Spleen (tissue), 13 donors: ENCODE measurements at places on chromosomes 11 and 22.
A peak's percentile ranks its signal among the peaks of the same experiment; 100 is the strongest.

DNA sequence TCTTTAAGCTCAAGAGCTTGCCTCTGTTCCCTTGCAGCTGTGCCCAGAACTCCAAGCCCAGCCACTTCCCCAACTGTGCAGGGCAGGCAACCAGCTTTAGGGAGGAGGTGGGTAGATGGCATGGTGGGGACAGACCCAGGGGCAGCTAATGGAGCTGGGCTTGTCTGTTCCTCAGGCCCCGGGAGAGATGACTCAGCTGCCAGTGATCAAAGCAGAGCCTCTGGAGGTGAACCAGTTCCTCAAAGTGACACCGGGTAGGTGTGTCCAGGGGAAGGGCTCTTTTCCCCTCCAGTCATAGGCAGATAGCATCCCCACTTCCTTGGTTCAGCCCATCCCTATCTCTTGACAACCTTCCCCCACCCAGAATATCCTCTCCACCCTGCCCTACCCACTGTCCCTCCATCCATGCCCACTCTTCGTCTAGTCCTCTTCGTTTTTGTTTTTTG, 32.4 kb downstream of the CREB3L1 start:
- DNase-seq: no peak

GRCh38 chr11:20047006-20047768, 113.1 kb downstream of the DBX1 start:
- DNase-seq: no peak

- peak; percentile 63 for DNase-seq
These were observed 139.5 kb downstream of the CTTN start for GRCh38 chr11:70537576-70538571.

GRCh38 chr11:19164881-19165280, 36.9 kb downstream of the CSRP3 start:
- no peak for DNase-seq

GRCh38 chr22:27786291-27786932, 15.1 kb downstream of the MN1 start:
- no peak for DNase-seq

DNA sequence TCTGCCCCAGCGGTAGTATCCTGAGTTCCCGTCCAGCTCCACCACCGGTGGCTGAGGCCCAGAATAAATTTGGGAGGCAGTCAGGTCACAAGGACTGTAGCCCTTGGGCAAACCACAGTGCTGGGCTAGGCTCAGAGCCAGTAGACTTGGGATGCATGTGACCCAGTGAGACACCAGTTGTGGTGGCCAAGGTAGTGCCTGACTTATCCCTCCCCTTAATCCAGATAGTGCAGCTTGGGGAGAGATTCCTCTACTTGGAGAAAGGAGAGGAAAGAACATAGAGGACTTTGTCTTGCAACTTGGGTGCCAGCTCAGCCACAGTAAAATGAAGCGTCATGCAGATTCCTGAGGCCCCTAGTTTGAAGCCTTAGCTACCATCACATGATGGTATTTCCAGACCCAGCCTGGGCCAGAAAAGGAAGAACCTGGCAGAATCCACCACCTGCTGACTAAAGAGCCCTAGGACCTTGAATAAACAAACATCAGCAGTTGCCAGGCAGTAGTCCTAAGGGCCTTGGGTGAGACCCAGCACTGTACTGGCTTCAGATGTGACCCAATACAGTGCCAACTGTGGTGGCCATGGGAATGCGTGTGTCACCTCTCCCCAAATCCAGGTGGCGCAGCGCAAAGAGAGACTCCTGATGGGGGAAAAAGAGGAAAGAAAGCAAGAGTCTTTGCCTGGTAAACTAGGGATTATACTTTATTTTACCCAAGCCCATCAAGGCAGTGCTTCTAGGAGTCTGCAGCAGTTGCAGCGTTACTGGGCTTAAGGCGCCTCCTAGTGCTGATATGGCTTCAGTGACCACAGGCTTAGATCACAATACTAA, 17.0 kb upstream of the DDX10 start:
- peak; percentile 72 for DNase-seq

DNA sequence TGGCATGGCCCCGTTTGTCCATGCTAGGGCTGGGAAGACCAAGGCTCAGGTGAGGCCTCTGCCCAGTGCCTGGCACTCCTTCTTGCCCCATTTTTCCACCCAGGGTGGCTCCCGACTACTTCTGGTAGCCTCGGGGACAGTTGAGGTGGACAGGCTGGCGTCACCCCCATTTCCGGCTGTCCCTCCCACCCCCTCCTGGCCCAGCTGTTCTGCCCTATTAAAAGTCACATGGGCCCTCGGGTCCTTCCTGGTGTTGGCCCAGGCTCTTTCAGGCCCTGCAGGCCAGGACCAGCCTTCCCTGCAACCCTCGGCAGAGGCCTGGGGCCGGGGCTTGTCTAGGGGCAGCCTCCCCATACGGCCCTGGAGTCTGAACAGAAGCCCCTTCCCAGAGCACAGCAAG, 9.5 kb downstream of the CD81 start:
- peak; percentile 82 for DNase-seq

DNA sequence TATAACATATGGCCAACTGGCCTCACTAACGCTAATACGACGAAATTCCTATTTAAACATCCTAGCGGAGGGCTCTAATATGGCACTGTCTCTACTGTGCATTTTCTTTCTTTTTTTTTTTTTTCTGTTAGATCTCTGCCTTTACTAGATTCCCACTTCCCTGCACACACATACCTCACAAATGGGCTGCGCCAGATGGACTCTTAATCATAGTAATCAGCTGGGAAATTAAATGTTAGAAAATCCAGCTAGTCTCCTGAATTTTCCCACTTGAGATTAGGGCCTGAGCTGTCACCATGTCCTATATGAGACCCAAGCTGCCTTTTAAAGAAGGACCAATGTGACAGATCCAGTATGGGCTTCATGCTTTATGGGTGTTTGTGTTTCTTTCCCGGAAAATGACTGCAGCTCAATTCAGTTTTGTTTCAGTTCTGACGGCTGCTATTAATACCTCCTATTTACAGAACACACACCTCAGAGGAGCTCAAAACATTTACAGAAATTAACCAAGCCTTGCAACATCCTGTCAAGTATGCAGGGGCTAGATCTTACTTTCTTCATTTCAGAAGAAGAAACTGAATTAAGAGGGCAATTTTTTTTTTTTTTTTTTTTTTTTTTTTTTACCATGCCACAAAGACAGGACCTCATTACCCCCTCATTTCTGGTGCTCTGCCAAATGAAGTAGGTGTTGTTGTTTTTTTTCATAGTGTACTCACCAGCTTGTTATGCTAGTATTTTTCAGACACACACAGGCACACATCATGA, 49.8 kb upstream of the BLID start:
- no peak for DNase-seq

DNA sequence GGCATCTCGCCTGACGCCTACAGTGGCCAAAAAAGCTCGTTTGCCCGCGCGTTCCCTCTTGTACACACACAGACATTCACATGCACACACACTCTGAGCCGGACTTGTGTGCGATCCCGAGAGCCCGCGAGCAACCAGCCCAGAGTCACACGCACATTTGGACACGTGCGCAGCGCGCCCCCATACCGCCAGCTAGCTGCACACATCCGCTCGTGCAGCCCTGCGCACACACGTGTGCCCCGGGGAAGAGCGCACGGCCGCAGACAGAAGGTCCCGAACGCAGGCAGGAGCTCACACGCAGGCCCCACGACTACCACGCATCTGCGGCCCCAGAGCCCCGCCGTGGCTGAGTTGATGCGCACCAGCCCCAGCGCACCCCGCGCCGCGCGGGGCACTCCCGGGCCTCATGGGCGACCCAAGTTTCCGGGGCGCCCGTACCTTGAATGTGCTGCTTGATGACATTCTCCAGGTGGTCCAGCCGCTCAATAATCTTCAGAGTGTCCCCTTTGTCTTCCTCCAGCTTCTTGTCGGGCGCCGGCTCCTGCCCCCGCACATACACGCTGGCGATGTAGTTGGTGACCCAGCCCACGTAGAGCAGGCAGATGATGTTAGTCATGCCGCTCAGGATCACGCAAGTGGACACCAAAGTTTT, 758 bp downstream of the GALNT18 start:
- DNase-seq: peak; percentile 82

GRCh38 chr22:45262195-45262930, 21.7 kb upstream of the KIAA0930 start:
- DNase-seq: no peak

DNA sequence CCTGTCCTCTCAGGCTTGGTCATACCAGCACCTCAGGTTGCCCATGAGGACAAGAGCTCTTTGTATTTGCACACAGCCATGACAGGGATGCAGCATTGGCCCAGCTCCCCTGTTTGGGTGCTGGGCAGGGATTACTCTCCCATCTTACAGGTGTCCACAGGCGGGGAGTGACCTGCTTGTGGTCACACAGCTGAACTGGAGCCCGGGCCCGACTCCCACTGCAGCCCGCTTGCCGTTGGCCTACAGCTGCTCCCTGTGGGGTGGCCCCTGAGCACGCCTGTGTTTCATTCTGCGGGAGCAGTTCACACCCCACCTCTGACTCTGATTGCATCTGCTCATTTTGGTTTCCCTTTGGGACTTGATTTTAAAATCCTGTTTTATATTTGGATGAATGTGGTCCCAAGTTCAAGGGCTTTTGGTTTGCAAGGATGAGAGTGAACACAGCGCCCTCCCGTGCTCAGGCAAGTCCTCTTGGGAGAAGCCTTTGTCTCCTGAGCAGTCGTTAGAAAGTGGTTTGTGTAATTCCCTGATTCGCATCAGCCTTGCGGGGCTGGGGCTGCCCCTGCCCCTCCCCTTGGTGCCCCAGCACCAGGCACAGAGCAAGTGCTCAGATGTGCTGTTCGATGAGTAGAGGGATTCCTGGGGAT, 9.3 kb downstream of the PICK1 start:
- no peak for DNase-seq

- DNase-seq: no peak
These were observed 23.3 kb downstream of the ST3GAL4 start for GRCh38 chr11:126378763-126379162.

DNA sequence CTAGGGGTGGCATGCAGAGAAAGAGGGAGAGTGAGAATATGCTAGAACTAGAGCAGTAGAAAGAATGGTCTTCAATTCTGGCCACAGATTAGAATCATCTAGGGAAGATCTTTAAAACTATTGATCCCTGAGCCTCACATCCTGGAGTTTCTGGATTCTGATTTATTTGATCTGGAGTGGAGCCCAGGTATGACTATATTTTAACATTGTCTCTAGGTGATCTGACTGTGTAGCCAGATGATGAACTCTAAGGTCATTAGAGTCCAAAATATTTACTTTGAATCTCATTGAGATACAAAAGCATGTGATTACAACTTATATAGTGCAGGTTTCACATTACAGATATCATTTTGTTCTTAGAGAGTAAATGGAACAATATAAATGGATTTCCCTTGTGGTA, 79.7 kb downstream of the FDX1 start:
- DNase-seq: no peak

DNA sequence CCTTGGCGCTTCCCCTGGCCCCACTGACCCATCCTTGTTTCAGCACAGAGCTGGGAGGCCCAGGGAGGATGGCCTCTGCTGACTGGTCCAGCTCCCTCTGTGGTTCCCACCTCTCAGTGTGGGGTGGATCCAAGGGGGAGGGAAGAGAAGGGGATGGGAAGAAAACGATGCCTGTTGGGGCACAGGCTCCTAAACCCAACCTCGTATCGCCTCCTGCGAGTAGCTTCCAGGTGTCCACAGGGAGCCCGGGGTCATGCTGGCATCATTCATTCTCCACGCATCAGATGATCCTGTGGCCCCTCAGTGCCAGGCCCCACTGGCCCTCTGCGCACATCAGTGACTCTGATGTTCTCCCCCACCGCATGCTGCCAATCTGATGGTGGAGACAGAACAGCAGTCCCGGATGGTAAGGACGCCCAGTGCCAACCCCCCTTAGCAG, 5.1 kb downstream of the MYEOV start:
- peak; percentile 78 for DNase-seq

DNA sequence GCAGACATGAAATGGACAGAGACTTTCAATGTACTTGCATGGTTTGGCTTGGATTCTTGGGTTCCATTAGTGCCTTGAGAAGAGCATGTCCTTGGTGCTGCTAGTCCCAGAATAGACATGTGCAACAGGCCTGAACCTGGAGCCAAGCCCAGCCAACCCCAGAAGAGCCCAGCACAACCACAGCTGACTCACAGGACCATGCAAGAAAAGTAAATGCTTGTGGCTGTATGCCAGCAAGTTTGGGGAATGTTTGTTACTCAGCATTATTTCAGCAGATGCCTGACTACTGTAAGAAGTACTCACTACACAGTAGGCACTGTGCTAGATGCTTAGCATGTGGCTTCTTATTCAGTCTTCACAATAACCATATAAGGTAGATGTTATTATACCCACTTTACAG, 39.2 kb upstream of the HMGXB4 start:
- no peak for DNase-seq

DNA sequence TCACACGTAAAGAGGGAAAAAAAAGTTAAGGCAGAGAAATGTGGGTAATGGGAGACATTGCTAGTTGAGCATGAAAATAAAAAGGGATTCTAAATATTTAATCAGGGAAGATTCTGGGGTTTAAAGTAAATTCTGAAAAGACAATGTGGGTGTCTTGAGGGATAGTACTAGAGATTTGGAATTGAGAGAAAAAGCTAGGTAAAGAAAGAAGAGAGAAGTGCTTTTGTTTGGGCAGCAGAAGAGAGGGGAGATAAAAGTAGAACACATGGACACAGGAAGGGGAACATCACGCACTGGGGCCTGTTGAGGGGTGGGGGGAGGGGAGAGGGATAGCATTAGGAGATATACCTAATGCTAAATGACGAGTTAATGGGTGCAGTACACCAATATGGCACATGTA, 3.5 kb upstream of the YPEL4 start:
- no peak for DNase-seq
